ENCODE measurements at places on chromosomes 12 and 14.

GRCh38 chr14:88518592-88519512, 36.0 kb downstream of the PTPN21 start:
- DNase-seq, result no peak

DNA sequence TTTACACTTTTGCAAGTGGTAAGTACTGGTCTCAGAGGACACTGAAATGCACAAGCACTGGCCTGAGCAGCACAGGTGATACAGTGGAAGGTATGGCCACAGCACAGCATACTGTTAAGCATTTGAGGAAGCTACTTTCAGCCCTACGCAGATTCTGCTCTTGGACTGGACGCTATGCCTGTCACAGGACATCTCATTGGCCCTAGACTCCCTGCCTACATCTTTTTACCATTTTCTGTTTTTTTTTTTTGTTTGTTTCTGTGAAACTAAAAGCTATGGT, 144.2 kb upstream of the ABCD2 start:
- DNase-seq, result no peak

GRCh38 chr14:79225815-79226214, 985.5 kb downstream of the DIO2 start:
- DNase-seq, result no peak

DNA sequence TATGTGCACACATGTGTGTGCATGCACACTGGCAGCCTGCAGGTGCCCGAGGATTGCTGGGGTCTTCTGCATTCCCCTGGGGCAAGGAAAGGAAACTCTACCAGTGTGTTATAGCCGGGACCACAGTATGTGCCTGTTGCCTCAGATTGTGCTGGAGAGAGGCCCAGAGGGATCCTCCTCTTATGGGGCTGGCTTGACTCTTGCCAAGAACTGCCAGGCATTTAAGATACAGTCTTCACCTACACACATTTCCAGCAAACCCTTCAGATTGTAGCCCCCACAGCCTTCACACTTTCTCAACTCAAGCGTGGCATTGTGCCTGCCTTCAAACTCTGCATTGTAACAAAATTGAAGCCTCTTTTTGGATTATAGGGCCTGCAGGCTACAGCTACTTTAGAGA, 176.7 kb upstream of the DYRK2 start:
- no peak for DNase-seq

DNA sequence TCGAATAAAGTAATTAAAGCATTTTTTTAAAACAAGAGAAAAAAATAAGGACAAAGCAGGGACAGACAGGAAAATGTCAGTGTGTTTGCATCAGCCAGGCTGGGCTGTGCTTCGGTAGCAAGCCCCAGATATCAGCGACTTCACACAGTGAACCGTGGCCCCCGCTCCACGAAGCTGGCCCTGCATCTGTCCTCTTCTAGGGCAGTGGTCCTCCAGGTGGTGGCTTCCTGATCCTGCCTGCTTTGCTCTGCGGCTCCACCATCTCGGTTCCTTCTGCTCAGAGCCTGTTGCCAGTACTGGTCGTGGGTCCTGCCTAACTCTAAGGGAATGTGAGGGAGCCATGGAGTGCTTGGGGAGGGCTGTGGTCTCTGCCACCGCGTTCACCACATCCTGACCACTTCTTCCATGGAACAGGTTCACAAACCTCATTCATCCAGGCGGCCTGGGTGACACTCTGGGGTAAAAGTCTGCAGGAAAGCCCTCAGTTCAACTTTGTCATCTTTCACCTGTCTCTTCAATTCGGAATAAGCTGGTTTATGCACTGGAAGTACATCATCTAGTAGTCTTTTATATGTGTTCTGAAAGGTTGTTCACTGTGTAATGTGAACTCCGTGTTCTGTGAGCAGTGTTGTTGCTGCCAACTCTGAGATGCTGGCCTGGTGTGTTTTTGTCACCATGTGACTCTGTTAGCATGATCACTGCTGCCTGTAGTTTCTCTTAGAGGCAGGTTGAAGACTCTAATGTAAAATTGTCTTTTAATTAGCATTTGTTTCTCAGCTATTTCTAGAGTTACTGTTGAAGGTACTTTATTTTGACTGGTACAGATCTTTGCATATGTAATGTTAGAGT, 47.9 kb downstream of the ANKRD9 start:
- DNase-seq, result no peak

DNA sequence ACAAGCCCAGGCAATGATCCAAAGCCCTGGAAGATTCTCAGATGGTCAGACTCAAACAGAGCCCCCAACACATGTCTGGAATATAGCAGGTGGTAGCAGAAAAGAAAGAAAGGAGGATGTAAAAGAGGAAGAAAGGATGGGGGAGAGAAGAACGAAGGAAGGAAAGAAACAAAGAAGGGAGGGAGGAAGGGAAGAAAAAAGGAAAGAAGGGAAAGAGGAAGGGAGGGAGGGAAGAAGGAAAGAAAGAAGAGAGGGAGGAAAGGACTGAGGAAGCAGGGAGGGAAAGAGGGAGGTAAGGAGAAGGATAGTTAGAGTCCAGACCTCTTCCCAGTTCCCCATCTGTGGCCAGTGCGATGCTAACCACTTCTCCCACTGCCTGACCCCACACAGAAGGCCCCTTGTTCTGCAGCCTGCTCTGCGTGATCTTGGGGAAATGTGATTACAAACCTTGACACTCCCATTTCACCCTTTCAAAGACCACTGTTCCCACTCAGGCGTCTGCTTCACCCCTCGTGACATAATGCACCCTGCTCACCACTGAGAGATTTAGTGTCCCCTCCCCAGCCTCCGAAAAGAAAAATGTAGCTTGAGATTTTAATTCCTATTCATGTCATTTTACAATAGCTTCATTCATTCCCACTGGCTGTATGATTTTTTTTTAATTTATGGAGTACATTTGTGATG, 357.9 kb downstream of the BCL11B start:
- DNase-seq, result no peak

DNA sequence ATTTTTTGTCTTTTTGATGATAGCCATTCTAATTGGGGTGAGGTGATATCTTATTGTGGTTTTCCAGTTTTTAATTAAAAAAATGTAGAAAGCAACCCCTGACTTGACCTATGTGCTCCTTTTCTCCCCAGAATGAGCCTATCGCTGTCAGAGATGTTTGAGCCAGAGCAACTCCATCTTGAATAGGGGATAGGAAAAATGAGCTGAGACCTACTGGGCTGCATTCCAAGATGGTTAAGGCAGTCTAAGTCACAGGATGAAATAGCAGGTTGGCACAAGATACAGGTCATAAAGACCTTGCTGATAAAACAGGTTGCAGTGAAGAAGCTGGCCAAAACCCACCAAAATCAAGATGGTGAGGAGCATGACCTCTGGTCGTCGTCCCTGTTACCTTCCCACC, 13.8 kb downstream of the ERP27 start:
- no peak for DNase-seq

- DNase-seq, result no peak
Measured at GRCh38 chr12:89468648-89469326, 55.8 kb downstream of the GALNT4 start.

- DNase-seq, result no peak
Measured at GRCh38 chr14:50603565-50603964, 43.6 kb downstream of the ATL1 start.

- DNase-seq, result no peak
Measured at GRCh38 chr12:57240926-57241401, 10.0 kb downstream of the STAC3 start.

DNA sequence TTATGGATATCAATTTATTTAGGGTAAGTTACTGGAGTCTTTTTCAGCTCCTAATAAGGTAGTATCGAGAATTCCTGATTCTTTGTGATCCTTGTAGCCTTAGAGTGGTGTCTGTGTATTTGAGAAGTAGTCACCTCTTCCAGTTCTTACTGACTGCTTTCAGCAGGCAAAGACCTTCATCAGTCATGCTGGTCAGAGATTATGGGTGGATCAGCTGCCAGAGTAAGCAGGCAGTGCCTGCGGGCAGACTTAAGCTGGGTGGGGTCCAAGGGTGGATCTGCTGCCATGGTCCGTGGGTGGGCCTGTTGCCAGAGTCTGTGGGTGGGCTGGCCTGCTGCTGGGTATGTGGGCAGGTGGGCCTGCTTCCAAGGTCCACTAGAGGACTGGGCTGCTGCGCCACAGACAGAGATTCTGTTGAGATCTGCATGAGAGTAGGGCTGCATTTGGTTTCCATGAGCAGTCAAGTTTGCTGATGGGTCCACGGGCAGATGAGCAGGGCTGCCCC, 188.7 kb downstream of the ANO2 start:
- DNase-seq, result no peak

DNA sequence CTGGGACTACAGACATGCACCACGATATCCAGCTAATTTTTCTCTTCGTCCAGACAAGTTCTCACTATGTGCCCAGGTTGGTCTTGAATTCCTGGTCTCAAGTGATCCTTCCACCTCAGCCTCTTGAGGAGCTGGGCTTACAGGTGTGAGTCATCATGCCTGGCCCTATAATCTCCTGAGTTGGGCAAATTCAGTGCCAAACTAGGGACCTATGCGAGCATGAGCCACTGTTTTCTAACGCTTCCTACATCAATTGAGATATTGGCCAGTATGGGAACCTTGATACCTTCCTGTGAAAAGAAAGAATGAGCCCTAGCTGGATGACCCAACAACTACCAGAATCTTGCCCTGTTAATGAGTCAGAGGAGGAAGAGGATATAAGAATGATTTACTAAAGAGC, 585.2 kb downstream of the C12orf50 start:
- no peak for DNase-seq

- no peak for DNase-seq
Measured at GRCh38 chr12:107515446-107515958, 170.1 kb upstream of the PWP1 start.

DNA sequence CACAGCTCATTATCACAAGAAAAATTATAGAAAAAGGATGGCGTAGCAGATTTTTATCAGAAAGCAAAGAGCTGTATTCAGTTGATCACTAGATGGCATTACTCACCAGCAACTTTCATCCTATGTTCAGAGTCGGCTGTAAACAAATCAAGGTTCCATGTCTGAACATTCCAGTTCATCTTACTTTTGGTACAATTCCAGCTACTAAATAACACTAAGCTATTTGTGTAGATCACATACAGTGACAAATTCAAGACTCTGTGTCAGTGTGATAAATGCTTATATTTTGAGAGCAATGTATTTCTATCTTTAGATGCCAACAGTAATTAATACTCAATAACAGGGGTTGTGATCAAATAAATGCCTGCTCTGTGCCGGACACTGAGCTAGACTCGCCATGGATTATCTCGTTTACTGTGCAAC, 30.1 kb downstream of the NRDE2 start:
- DNase-seq, result peak; percentile 93

DNA sequence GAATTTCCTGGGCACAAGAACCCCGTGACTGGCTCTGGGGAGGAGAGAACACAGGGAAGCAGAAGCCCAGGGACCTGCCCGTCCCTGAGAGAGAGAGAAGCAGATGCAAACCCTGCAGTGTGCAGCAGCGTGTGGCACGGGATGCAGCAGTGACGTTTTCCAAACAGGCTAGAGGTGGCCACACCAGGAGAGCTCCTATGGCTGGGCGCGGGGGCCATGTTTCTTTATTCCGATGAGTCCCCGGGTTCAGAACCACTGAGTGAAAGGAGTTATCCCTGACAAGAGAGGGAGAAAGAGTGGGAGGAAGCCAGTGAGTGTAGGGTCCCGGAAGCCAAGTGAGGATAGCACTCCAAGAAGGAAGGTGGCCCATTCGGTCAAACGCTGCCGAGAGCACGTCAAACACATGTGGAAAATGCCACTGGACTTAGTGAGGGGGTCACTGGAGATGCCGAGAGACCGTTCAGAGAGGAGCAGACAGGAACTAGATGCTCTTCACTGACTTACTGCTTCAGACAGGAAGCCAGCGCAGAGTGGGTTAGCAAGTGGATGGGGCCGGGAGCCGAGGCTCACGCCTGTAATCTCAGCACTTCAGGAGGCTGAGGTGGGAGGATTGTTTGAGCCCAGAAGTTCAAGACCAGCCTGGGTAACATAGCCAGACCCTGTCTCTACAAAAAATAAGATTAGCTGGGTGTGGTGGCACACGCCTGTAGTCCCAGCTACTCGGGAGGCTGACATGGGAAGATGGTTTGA, 123.0 kb downstream of the BCL11B start:
- no peak for DNase-seq

DNA sequence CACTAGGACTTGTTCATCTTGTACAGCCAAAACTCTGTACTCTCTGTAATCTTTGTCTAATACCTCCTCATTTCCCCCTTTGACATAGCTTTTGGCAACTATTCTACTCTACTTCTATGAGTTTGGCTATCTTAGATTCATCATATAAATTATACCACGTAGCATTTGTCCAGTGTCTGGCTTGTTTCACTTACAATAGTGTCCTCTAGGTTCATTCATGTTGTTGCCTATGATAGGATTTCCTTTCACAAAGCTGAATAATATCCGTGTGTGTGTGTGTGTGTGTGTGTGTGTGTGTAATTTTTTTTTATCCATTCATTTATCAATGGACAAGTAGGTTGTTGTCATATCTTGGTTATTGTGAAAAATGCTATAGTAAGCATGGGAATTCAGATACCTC, 209.5 kb downstream of the KCNC2 start:
- DNase-seq, result no peak

GRCh38 chr12:83065562-83065961, 378.9 kb downstream of the TMTC2 start:
- DNase-seq, result no peak

DNA sequence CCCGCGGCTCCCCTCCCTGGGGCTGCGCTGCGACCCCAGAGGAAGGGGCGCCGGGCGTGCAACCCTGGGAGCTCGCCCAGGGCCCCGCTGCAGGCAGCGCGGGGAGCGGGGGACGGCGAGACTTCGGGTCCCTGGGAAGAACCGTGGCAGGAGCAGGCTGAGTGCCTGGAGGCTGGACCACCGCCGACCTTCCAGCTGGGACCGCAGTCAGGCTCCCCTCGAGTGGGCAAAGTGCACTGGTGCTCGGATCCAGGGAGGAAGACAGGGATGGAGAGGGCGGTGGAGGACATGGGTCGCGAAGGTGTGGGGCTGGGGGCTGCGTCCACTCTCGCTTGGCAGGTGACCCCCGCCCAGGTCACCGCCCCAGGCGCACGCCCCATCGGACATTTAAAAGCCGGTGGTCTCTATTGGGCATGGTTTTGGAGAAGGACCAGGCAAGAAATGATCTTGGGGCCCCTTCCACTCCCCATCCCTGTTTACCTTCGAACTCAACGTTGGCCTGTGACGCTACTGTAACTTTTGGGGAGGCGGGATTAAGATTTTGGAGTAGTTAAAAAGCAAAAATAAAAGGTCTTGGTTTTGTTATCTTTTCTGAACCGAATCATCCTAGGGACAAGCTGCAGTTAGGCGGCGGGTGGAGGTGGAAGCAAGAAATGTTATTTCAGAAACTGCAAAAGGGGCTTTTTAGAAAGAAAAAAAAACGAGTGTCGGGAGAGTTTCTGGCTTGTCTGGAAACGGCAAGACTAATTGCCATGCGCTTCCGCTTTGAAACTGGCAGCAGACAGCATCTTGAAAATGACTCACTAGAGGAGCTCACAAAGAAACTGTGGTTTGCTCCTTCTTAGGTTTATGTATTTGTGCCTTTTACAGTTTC, 1.0 kb downstream of the ELK3 start:
- no peak for DNase-seq

- no peak for DNase-seq
Measured at GRCh38 chr14:53501361-53502211, 348.5 kb upstream of the DDHD1 start.

GRCh38 chr14:54834727-54835126, 67.9 kb downstream of the GCH1 start:
- DNase-seq, result no peak

GRCh38 chr14:28671425-28671824, 95.2 kb upstream of the FOXG1 start:
- DNase-seq, result no peak
